Osteoblast (primary cell): ENCODE measurements at places on chromosomes 3 and 15. TPM values are rescaled to one million over a fixed set of nuclear protein-coding genes. Genes with fewer than 3 reads are reported as not detected.

- peaks cover 67% of the 10 kb centered on the region for H3K4me1 ChIP-seq
- H3K27ac ChIP-seq: peak overlapping the region; percentile 92
- no peaks in the 10 kb centered on the region for H3K27me3 ChIP-seq
- DNase-seq: peak; percentile 44
Observed at GRCh38 chr3:99503350-99503749, 135.0 kb upstream of the COL8A1 start.

DNA sequence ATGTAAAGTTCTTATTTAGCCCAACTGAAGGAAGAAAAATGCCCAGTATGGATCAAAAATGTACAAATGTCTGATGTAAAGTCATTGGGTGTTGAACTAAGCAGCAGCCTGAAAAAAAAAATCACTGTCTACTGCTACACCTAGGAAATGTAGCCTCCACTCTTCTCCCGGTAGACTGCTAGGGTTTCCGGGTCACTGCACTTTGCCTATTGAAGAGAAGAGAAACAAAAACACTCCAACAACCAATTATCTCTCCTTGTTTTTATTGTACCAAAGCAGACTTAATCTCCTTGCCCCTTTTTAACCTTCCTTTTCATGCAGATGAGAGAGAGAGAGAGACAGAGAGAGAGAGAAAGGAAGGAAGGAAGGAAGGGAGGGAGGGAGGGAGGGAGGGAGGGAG, 140.2 kb upstream of the SETMAR start:
- H3K36me3 ChIP-seq: no peaks in the 10 kb centered on the region
- DNase-seq: no peak
- H3K4me1 ChIP-seq: no peaks in the 10 kb centered on the region
- H3K27ac ChIP-seq: no peak overlapping the region

GRCh38 chr15:68316061-68316804, 38.7 kb downstream of the FEM1B start:
- no peaks in the 10 kb centered on the region for H3K27me3 ChIP-seq
- peaks cover 23% of the 10 kb centered on the region for H3K4me1 ChIP-seq
- no peak for DNase-seq
- no peak overlapping the region for H3K4me3 ChIP-seq
- no peak overlapping the region for H3K27ac ChIP-seq

DNA sequence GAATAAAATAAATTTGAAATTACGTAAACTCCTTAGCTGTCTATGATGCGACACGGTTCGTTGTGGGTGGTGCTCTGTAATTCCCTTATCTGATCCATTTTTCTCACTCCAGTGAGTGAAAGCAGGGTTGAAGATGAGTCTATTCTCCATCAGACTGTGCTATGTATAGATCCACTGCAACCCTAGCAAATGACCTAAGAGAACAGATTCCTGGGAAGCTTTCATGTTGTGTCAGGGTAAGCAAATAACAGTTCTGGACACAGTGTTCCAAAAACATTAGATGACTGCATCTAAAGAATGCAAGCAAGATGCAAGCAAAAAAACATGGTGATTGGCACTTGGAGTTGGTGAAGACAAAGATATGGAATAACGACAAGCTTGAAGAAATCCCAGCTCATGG, 239.3 kb downstream of the SLC9A9 start:
- H3K27me3 ChIP-seq: no peaks in the 10 kb centered on the region
- H3K36me3 ChIP-seq: no peaks in the 10 kb centered on the region
- no peak overlapping the region for H3K4me3 ChIP-seq
- peak; percentile 17 for DNase-seq
- H3K27ac ChIP-seq: no peak overlapping the region

DHX30 gene
- 56.6 and 59.4 TPM in 2 replicates for total RNA-seq

PLD1 gene
- total RNA-seq: 18.1 and 29.5 TPM in 2 replicates

CORO2B gene
- 10.5 and 14.1 TPM in 2 replicates for total RNA-seq
